Ecto neural progenitor cell (in vitro differentiated cells): ENCODE measurements at places on chromosomes 2 and 18.

DNA sequence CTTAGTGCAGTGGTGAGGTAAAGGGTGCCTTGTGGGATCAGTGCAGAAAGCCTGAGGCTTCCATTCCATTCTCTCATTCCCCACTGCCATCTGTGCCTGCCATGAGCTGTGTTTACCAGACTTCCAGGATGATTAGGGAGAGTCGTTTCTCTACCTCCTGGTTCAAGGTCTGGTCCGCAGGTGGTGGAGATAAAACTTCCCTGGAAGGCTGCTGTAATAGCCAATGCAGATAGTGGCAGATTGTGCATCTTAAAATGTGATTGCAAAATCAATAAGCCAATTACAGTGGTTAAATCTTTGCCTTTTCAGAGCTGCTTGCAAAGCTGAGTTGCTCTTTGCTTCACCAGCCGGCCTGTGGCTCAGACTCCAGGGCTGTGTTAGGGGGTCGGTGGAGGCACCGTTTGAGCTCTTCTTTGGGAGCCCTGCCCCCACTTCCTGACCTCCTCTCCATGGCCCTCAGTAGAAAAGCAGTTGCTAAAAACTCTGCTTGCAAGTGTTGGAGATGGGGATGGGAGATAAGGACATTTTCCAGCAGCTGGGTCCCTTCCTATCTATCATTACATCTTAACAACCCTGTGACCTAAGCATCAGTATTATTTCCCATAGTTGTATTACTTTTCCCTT lies 95.2 kb upstream of the HS6ST1 start:
- peak; percentile 39 for DNase-seq

- peak; percentile 84 for DNase-seq
Measured at GRCh38 chr18:49725809-49726674, 87.3 kb downstream of the ACAA2 start.

DNA sequence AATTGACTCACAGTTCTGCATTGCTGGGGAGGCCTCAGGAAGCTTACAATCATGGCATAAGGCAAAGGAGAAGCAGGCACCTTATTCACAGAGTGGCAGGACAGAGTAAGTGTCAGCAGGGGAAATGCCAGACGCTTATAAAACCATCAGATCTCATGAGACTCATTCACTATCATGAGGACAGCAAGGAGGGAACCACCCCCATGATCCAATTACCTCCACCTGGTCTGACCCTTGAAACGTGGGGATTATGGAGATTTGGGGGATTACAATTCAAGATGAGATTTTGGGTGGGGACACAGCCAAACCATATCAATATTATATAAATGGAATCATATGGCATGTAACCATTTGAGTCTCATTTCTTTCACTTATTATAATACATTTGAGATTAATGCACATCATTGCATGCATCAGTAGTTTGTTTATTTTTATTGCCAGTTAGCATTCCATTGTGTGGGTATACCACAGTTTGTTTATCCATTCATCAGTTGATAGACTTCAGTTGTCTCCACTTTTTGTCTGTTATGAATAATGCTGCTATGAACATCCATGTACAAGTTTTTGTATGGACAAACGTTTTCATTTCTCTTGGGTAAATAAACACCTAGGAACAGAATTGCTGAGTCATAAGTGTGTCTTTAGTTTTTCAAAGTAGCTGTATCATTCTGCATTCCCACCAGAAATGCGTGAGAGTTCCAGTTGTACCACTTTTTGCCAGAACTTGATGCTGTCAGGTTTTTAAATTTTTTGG lies 5.8 kb upstream of the SRBD1 start:
- no peak for DNase-seq

DNA sequence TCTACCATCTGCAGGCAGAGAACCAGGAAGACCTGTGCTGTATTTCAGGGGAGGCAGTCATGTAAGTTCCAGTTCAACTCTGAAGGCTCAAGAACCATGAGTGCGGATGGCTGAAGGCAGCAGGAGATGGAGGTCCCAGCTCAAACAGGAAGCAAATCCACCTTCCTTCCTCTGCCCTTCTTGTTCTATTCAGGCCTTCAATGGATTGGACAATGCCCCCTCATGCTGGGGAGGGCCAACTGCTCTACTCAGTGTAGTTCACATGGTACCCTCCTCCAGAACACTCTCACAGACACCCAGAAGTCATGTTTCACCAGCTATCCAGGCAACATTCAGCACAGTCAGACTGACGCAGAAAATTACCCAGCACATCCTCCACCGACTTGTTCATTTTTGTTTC lies 39.1 kb upstream of the RAB31 start:
- no peak for DNase-seq

DNA sequence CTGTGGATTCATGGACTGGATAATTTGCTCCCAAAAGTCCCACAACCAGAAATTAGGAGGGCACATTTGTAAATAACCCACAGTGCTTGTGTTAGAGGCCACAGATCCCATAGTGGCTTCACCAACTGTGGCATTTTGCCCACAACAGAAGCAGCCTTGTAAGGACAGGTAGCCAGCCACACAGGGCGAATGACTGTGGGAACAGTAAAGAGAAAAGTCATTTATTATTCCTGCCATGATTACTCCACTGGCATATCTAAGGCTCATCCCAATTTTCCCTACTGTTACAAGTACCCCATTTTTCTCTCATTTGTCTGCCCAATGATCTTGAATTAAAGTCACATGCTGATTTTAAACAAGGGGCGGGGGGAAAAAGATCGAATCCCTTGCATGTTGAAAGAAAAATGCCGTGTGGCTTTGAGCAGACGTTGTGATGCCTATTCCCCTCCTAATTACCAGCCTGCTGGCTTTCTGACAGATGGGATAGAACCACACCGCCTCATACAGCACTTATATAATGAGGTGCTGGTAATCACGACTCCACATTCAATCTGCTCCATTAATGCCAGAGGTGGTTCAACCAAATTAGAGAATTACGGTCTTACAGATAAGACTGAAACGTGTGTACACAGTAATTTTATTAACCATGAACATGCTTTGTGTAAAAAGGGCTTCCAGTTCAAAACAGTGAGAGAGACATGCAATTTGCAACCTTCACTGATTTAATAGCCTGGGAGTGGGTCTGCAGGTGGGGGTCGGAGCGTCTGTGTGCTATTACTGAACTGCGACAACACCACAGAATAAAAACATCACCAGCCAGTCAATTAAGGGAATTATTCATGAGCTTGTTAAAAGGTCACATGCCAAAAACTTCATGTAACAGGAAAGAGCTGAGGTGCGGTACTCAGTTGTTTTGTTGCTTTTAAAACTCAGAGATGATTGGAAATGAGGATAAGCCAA lies 196.0 kb downstream of the TMEM163 start:
- no peak for DNase-seq

DNA sequence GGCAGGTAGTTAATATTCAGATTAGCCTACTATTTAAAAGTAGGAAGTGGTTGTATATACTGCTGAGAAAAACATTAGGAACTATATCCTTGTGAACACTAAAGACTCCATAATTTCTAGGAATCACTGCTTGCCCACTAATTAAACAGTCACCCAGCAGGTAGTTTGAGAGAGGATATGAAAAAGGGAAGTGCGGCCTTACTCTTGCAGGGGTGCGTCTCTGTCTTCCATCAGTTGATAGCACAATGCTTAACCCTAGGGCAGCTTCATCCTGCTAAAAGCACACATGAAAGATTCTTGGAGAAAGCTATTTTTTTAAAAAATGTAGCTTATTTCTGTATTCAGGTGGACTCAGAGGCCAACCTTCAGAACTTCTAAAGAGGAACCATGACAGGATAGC lies 53.1 kb upstream of the ATP5MC3 start:
- no peak for DNase-seq

DNA sequence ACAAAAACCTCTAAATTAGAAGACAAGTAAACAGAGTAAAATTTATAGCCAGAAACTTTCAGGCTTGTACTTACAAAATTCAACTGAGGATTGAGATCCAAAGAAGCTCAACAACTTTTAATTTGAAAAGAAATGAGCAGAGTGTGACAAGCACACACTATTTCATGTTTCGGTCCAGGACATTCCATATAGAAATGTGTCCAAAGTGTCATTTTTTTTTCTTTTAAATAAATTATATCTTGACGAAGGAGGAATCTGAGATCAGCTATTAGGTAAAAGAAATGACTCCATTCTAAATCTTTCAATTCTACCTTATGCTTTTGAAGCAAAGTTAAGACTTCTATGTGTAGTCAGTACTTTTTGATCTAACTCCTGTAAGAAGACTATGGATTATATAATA lies 4.6 kb downstream of the FN1 start:
- no peak for DNase-seq

GRCh38 chr2:47086571-47086970 lies 68.5 kb downstream of the STPG4 start:
- peak; percentile 26 for DNase-seq

DNA sequence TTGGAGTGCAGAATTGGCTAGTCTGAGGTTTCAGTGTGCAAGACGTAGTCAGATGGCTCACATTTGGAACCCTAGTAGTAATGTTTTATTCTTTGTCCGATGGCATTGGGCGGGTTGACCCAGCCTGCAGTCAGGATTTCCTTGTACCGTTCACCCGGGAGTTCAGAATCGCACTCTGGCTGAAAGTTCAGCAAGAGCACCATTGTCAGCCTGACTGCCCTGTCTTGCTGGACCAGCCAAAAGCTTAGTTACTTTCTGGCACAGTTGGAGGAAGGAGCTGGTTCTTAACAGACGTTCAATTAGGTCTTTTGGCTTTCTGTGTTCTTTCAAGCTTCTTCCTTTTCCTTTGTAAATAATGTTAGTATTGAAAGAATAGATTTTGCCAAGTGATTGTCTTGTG lies 18.6 kb downstream of the RMC1 start:
- no peak for DNase-seq

- DNase-seq, result no peak
Measured at GRCh38 chr2:231545105-231545902, 15.1 kb upstream of the NMUR1 start.

GRCh38 chr2:96550787-96551604 lies 14.4 kb downstream of the ARID5A start:
- DNase-seq, result peak; percentile 45

DNA sequence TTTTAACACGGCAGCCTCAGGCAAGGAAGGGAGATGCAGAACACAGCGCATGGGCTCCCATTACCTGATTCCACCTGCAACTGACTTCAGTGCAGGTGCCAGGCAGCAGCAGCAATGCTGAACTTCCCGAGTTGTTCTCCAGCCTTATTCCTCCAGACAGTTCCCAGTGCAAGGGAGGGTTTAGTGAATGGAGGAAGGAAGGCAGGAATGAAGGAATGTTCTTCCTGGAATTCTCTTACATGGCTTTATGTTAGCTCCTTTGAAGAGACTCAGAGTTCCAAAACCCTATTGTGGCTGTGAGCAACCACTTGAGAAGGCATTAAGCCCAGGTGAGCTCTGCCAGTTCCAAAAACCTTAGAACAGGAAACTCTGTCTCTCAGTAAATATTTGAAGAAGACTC lies 45.5 kb downstream of the SERPINB7 start:
- DNase-seq, result no peak

- no peak for DNase-seq
Measured at GRCh38 chr2:138818556-138818955, 38.4 kb upstream of the NXPH2 start.

GRCh38 chr2:137173463-137173862 lies 408.1 kb downstream of the THSD7B start:
- no peak for DNase-seq

DNA sequence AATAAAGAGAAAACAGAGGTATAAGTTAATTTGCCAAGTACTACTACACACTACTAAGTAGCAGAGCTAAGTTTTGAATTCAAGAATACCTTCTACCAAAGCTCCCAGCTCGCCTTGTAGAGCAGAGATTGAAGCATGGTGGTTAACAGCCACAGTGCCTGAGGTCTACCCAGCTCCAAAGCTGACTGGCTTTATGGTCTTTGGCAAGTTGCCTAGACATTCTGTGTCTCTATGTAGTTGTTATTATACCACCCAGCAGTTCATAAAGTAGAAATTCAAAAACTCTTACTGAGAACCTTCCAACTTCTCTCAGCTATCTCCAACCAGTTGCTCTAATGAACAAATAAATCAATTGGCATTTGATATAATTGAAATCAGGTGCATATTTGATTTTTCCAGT lies 87.8 kb downstream of the PDE11A start:
- no peak for DNase-seq

DNA sequence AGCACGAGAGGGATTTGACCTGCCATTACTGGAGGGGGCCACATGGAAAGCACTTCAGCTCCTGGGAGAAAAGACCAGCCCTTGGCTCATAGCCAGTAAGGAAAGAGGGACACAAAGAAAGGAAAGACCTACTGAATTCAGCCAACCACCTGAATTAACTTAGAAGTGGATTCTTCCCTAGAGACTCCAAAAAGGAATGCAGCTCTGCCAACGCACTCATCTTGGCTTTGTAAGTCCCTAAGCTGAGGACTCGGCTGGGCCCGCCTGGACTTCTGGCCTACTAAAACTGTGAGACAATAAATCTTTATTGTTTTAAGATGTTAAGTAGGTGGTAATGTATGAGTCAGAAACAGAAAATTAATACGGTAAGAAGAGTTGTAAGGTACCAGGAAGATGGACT lies 11.5 kb downstream of the ATF2 start:
- DNase-seq, result no peak

- DNase-seq, result no peak
Measured at GRCh38 chr2:88608184-88608583, 19.1 kb downstream of the EIF2AK3 start.

- no peak for DNase-seq
Measured at GRCh38 chr2:137980459-137980858, 16.2 kb downstream of the HNMT start.

DNA sequence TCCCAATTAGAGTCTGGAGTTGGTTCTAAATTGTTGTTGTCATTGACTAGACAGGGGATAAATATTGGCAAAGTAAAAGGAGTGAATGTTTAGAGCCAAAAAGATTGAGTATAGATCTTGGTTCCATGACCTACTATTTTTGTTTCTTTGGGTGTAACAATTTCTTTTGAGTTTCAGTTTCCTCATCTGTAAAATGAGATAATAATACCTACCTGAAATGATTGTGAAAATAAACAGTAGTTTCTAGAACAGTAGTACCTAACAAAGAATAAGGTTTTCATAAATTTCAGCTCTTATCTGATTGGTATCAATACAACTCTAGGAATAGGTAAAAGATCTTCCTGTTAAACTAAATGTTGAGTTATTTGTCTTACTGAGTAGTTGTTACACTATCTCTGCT lies 56.8 kb downstream of the PMS1 start:
- no peak for DNase-seq

GRCh38 chr2:212505586-212505985 lies 33.0 kb downstream of the ERBB4 start:
- DNase-seq, result no peak

DNA sequence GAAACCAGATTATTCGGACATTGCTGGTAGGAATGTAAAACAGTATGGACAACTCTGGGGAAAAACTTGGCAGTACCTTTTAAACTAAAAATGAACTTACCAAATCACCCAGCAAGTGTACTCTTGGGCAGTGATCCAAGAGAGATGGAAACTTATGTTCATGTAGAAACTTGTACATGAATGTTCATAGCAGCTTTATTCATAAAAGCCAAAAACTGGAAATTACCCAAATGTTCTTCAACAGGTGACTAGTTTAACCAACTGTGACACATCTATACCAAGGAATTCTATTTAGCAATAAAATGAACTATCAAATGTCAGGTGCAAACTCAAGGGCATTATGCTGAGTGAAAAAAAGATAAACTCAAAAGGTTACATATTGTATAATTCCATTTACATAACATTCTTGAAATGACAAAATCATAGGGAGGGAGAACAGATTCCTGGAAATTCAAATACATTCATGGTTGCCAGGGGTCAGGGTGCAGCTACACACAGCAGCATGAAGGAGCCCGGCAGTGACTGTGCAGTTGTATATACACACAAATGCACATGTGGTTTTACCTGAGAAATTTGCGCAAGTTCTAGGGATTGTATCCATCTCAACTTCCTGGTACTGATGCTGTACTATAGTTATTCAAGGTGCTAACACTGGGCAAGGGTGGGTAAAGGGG lies 3.5 kb upstream of the RNU4ATAC start:
- DNase-seq, result no peak

- no peak for DNase-seq
Measured at GRCh38 chr2:41851554-41851953, 196.3 kb upstream of the PKDCC start.
